ENCODE measurements at places on chromosomes 6 and 20. TPM values are rescaled to one million over a fixed set of nuclear protein-coding genes. Genes with fewer than 3 reads are reported as not detected.

DNA sequence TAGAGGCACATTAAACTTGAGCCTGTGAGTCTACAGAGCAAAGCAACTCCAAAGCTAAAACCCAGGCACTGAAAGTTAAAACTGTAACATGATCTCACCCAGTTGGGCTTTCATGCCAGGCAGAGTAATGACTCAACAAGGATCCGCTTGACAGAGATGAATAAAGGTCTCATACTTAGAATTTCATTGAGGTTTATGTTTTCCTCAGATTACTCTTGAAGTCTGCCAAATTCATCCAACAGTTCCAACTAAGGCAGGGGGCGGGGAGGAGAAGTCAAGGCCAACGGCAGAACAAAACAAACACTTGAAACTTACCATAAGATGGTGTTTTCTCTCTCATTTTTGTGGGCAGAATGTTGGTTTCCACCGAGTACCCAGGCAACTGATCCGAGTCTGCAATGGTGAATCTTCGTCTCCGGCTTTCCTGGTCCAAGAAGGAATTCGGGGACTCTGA lies 54.0 kb upstream of the IPCEF1 start:
- no peak for DNase-seq

DNA sequence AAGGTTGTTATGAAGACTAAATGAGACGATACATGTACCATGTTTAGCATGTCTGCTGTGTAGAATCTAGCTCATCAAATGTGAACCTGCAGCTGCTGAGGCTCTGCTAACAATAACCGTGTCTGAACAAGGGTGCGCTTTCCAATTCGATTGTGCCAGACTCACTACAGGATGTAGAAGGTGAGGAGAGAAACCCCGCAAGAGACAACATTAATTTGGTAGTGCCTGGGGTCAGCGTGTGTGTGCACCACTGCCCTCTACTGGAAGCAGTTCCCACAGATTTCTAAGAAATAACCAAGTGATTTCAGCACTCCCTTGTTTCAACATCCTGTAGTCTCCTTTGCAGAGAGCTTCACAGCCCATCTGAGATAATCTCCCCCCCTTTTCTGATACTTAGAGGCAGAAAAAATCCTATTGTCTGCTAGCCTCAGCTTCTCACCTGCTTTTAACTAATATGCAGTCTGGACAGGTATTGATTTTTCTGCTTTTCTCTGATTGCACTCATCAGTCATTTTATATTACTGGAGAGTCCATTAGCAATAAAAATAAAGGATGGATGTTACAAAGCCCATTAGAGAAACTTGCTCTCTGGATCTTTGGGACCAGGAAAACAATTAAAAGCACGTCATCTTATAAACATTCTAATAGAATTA lies 96.7 kb upstream of the BACH2 start:
- peak; percentile 76 for DNase-seq

GRCh38 chr6:49464691-49465090 lies 1.5 kb downstream of the CENPQ start:
- no peak for DNase-seq

DNA sequence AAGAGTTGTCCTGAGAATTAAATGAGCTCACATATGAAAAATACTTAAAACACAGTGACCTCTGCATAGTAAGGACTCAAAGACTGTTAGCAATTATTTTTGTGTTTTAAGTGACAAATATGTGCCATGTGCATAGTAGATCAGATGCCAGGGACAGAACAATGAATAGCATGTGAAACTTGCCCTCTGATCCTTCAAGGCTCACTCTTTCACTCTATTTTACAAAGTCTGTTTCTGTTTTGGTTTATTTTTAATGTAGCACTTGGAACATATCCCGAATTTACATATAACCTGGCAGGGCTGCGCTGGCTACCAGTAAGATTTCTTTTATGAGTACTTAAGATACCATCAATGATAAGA lies 135.5 kb upstream of the TNFAIP3 start:
- DNase-seq = no peak

GRCh38 chr20:23115822-23116221 lies 29.7 kb upstream of the CD93 start:
- DNase-seq = no peak

DNA sequence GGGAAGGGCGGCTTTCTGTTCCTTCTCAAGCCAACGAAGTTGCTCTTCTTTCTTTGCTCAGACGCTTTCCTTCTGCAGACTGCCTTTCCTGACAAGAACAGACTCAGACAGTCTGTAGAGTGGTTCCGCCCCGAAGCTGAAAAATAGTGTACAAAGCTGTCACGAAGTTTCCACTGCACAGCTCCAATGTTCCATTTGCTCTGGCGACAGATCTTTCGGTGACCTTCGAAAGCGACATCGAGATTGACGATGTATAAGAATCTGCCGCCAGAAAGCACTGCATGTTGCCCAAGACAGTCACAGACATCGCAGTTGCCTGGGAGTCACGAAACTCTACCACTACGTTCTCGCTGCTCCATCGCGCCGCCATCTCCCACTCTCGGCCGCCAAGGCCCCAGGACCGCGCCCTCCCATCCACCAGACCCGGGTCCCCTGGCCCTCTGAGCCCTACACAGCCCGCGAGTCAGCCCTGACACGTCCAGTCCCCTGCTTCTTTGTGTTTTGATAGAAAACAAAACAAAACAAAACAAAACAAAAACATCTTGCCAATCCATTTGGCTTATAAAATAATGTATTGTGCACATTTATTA lies 42.1 kb upstream of the ZNF184 start:
- DNase-seq = no peak

- no peak for DNase-seq
Observed at GRCh38 chr6:67244037-67244436, 1391.0 kb upstream of the ADGRB3 start.

- DNase-seq = no peak
Observed at GRCh38 chr6:24251339-24251738, 106.5 kb downstream of the DCDC2 start.

GRCh38 chr6:3194535-3195419 lies 32.7 kb downstream of the TUBB2B start:
- DNase-seq = peak; percentile 82

DNA sequence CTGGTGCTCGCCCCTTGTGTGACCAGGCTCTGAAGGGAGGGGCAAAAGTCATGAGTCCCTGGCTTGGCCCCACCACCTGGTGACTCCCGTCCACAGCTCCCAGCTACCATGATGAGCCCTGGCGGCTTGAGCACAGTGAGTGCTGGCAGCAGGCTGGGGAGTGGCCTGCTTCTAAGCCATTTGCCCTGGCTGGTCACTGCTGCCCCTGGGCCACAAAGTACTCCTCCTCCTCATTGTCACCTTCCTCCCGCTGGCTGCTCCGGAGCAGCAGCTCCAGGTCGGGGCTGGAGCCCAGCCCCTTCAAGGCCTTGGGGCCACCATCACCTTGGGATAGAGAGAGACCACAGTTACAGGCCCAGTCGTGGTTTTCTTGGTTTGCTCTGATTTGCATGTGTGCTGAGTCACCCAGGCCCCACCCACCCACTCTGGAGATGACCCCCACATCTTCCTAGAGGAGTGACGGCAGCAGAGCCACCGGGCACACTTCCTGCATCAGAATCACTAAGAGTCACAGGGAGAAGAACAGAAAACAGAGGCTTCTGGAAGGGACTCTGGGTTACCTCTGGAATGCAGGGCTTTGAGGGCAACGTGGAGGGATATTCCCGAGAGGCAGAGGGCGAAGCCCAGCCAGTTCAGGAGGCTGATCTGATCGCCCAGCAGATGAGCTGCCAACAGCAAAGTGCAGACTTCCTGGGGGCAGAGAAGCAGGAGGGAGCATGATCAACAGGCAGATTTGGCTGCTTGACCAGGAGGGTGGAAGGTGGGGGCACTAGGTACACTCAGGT lies 42.1 kb upstream of the CDH22 start:
- peak; percentile 60 for DNase-seq

- DNase-seq = no peak
Observed at GRCh38 chr6:40331545-40331944, 255.6 kb downstream of the LRFN2 start.

DNA sequence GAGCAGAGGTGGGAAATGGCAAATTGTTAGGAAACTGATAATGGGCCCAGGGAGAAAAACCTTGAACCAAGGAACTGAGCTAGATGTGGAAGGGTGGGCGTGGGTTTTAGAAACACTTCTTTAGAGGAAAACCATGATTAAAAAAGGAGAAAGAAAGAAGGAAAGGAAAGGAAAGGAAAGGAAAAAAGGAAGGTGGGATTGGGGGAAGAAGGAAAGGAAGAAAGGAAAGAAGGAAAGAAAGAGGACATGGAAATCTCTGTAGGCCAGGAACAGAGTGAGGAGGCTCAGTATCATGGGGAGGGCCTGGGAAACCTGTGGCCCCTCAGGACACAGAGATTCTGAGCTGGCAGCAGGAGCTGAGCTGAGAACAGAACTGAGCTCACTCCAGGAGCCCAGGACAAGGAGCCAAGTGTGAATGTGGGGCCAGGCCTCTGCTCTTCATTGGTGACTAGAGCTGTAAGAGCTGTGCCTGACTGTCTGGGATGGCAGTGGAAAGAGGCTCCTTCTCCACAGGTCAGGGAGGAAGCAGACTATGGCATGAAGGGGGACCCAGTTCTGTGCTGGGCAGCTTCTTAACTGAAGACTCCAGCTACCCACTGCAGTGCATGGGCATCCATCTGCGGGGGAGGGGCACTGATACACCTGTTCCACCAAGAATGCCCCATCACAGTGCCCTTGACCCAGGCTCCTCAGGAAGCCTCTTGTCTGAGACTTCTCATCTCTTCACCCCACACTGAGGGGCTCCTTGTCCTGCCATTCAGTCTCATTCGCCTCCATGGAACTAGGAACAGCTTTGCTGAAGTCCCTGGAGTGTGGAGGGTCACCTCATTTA lies 116.1 kb upstream of the BACH2 start:
- DNase-seq = no peak

GRCh38 chr6:145498425-145498824 lies 236.9 kb downstream of the EPM2A start:
- DNase-seq = no peak

DNA sequence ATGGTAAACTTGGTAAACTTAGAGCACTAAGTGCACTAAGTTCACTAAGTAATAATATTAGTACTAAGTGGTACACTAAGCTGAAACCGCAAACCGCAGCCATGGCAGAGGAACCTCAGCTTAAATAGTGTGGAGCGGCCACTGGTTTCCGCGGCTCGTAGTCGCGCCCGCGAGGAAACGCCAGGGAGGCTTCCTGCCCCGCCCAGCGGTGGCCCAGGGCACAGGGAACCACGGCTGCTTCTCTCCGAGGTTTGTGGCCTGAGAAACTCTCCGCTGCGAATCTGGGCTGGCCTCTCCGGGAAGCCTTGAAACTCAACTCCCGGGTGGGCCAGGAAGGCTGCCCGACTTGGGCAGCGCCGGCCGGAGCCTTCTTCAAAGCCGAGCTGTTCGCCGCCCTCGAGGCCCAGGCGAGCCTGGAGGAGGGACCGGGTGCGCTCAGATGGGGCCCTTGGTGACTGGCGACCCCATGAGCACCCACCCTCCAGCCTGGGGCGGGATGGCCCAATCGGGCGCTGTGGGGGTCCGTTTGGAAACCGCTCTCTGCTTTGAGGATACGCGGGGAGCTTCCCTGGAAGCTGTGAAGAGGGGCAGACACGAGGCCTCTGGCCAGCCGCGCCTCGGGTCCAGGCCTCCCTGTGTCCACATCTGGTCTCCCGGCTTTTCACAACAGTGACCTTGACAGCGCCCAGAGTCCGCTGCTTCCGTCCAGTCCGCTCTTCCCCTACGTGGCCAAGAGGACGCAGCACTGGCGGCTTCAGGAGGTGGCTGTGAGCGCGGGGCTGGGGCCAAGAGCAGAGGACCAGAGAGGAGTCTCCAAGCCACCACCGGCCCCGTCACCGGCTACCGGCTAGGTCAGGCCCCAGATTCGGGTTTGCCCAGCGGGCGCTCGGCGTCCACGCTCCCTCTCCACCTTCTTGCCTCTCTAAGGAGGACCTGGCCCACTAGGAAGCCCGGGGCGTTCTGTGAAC lies 25.4 kb upstream of the HLA-E start:
- no peak for DNase-seq

DNA sequence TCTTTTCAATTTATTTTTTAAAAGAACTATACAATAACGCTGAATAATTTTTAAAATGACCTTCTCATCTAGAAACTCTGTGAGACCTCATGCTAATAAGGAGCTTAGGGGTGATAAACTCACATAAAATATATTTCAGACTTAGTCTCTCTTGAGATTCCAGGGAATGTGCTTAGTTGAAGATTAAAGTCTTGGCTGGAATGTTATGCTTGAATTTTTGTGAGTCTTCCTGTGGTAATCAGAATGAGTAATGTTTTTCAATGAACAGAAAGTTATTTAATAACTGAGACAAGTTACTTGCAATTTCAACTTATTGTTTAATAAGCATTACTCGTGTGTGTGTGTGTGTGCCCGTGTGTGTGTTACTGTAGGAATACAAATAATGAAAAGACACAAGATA lies 379.9 kb upstream of the EPHA7 start:
- no peak for DNase-seq

- peak; percentile 86 for DNase-seq
Observed at GRCh38 chr20:62816884-62817873, at the start of gene COL9A3. Gene COL9A3 (plus strand): TSS chr20:62817050. CDS start chr20:62817065, 15 bp downstream.

- DNase-seq = no peak
Observed at GRCh38 chr6:169175360-169175887, 78.2 kb downstream of the THBS2 start.

- DNase-seq = no peak
Observed at GRCh38 chr6:116090251-116090650, 10.4 kb upstream of the NT5DC1 start.

DNA sequence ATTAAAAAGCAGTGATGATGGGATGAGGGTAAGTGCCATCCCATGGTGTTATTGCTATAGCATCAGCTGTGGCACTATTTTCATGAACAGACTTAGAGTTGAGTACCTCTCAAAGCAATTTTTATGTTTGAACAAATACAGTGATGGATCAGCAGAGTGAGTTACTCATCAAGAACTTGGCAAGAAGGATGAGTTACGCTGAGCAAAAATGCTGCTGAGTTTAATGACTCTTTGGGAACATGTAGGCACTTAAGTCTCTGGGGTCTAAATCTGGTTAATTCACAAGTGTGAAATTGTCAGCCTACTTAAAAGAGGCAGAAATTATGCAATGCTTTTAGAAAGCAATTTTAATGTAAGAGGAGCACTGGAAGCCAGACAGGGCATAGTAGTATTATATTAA lies 78.5 kb upstream of the AHI1 start:
- DNase-seq = no peak

DNA sequence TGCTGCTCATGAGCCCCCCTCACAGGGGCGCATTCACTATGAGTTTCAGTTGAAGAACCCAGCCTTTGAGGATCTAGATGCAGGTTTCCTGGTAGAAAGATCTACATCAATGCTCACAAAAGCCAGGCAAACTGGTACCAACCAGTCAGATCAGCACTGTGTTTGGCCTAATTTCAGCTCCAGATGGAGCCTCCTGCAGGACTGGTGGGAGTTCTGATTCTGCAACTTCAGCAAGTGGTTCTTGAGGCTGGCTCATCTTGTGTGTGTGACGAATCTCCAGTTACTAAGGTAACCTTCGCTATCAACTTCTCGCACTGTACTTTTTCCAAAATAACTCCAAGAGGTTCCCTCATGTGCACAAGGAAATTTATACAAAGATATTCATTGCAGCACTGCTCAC lies 118.8 kb downstream of the ZMYND8 start:
- DNase-seq = no peak

AGPAT1 gene
- 46.9 TPM for total RNA-seq

TMEM244 gene
- total RNA-seq = not detected

MAN1A1 gene
- 4.0 TPM for total RNA-seq

CARMIL1 gene
- 11.0 TPM for total RNA-seq

BACH2 gene
- 3.9 TPM for total RNA-seq

GSTA3 gene
- not detected for total RNA-seq

RBPJL gene
- total RNA-seq = not detected

FOXS1 gene
- total RNA-seq = 0.53 TPM

All from neural progenitor cell (in vitro differentiated cells).